Fibroblast of the aortic adventitia (primary cell): ENCODE measurements at places on chromosomes 12 and 14. TPM values are rescaled to one million over a fixed set of nuclear protein-coding genes. Genes with fewer than 3 reads are reported as not detected.

The KRT73 gene
- total RNA-seq = not detected in 2 replicates

The PLEKHD1 gene
- total RNA-seq = 0.09 TPM in 1 of 2 replicates, not detected in the other

The KCNH5 gene
- total RNA-seq = 0.36 TPM in 1 of 2 replicates, not detected in the other

The IFT81 gene
- 20.4 and 30.8 TPM in 2 replicates for total RNA-seq

The TSPAN19 gene
- 1.7 TPM in 1 of 2 replicates, not detected in the other for total RNA-seq

The FGF6 gene
- total RNA-seq = not detected in 2 replicates

The TRIM9 gene
- total RNA-seq = 0.49 and 1.6 TPM in 2 replicates

The SLC5A8 gene
- total RNA-seq = not detected in 2 replicates

The PRPF39 gene
- total RNA-seq = 24.8 and 32.7 TPM in 2 replicates

The PROX2 gene
- not detected in 2 replicates for total RNA-seq

The PPP1R1A gene
- total RNA-seq = not detected in 2 replicates

The MYBPC1 gene
- total RNA-seq = not detected in 2 replicates

The TMEM132C gene
- not detected in 2 replicates for total RNA-seq

The MDGA2 gene
- not detected in 2 replicates for total RNA-seq

The KRT77 gene
- not detected in 2 replicates for total RNA-seq

The DNAH10 gene
- 0.18 and 0.82 TPM in 2 replicates for total RNA-seq
